ENCODE measurements at places on chromosomes 1 and 21.
A peak's percentile ranks its signal among the peaks of the same experiment; 100 is the strongest.

DNA sequence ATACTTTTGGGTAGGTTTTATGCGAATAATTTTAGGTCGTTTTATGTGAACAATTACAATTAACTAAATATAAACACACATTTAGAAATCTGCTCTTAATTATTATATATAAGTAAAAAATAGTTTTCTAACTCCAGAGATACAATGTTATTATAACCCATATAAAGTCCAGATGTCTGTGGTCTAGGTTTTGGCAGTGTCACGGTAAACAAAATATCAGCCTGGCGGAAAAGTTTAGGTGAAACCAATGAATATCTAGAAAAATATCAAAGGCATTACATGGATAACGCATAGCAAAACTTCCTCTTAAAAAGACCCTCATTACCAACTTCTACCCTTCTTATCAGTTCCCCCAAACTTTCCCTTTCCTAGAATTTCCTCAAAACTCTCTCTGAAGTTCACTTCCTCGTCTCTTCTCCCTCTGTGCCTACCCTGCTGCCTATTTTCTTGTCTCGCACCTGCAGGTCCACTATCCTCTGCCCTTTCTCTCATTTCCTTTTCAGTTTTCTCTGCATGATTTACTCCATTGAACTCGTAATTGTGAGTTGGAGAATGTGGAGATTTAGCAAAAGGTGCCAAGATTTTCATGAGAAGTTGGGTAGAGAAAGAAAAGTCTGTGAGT lies 21.8 kb downstream of the VTCN1 start:
- DNase-seq, result no peak

DNA sequence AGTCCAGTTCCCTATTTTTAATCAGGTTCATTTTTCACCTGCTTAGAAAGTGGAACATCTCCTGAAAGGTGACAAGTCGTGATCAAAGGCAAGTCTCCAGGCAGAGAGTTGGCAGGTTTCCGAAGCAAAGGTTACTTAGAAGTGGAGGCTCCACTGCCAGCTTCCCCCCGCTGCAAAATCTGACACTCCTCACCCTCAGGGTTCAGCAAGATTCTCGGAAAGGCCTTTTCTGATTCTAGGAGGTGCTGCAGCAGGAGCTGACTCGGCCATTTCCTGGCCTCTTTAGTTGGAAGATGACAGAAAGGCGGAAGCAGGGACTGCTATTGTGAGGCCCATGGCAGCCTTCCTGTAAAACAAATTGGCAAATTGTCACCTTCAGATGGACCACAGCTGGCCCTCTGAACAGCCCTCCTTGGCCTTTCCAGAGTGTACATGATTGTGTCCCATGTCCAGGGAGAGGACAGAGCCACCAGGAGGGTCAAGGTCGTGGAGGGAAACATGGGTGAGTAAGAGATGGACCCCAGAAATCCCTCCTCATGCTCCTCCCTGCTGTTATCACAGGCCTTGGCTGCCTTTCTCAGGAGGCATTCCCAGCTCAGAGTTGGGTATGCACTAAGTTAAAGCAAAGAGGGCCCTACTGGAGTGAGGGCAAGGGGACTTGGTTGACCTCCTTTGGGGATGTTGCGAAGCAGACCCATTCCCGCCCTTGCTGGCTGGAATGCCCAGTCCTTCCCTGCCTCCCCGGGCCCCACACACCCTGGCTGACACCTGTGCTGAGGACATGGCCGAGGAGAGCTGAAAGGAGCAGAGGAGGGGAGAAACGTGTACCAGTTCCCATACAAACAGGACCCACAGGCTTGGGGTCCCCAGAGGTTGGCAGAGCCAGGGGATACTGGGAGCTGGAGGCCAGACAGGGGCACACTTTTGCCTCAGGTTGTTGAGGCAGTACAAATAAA lies 115.5 kb upstream of the IRF2BP2 start:
- DNase-seq, result peak; percentile 54

- DNase-seq, result no peak
These were observed 107.5 kb upstream of the RUNX1 start for GRCh38 chr21:35156293-35157278.

GRCh38 chr1:199612976-199613774 lies 414.3 kb upstream of the NR5A2 start:
- DNase-seq, result peak; percentile 25

GRCh38 chr1:54299037-54299436 lies 99.1 kb downstream of the MRPL37 start:
- no peak for DNase-seq

- no peak for DNase-seq
These were observed 401.1 kb upstream of the CHRM3 start for GRCh38 chr1:238985312-238985711.

- DNase-seq, result no peak
These were observed 66.7 kb downstream of the XCL1 start for GRCh38 chr1:168643152-168643551.

DNA sequence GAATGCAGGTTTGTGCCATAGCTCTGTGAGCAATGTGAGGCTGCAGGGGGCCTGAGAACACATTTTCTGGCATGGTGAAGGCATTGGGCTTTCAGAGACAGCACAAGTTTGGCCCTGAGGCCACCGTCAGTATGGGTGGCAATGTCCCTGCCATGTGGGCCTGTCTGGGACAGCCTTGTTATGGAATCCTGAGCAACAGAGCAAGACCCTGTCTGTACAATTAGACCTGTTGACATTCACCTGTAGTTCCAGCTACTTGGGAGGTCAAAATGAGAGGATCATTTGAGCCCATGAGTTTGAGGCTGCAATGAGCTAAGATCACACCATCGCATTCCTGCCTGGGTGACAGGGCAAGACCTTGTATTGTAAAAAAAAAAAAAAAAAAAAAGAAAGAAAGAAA lies 35.6 kb downstream of the PRDM15 start:
- DNase-seq, result no peak

DNA sequence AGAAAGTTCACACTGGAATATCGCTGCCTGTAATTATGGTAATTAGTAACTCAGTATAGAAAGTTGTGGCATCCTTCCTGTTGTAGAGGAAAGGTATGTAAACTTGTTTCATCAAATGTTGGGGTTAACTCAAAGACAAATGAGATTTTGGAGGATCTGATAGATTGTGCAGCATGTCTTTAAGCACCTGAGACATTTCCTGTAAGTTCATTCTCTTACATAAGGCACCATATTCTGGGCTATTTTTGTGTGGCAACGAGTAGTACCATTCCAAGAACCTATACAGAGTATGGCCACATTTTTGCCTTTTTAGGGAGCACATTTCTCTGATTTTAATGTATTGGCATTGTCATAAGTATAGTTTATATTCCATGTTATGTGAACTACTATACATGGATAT lies 88.8 kb downstream of the CDC14A start:
- DNase-seq, result no peak

DNA sequence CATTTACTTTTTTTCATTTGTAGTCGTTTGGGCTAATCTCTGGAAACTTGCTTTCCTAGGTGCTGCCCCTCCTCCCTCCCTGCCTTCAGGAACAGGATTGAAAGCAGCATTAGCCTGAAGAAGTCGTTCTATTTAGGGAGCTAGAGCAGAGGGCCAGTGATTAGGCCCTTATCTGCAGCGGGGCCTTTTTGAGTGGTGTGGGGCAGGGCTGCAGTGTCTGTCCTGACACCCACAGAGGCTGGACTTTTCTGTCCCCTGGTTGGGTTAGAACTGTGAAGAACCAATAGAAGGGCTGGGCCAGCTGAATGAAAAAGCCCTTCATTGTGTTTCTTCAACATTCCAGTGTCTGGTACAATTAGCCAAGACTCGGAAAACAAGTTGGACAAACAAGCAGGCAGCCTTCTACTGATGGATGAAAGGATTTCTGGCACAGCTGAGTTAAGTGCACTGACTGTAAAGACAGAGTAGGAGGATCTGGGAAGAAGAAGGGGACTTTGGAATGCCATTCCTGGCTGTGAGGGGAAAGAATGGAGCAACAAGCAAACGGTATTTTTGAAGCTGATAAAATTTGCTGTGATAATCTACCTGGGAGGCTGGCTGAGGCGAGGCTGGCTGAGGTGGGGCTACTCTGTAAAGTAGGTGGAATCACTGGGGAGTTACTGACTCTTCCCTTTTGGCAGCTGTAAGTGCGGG lies 9.7 kb downstream of the MACF1 start:
- no peak for DNase-seq

DNA sequence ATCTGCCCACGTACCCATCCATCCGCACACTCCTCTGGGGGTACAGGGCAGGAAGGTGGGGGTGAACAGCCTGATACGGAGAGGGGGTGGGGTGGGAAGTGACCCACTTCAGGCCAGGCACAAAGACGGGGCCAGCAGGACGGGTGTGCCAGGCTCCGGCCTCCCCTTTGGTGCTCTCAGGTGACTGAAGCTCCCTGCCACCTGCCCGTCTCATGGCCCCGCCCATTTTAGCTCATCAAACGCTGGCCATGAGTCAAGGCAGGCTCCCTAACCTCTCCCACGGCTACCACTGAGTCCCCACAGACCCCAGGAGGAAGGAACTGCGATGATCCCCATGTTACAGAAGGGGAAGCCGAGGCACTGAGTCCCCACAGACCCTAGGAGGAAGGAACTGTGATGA lies 109.6 kb downstream of the CRYAA start:
- no peak for DNase-seq

GRCh38 chr1:101309334-101310311 lies 72.8 kb downstream of the S1PR1 start:
- peak; percentile 66 for DNase-seq

DNA sequence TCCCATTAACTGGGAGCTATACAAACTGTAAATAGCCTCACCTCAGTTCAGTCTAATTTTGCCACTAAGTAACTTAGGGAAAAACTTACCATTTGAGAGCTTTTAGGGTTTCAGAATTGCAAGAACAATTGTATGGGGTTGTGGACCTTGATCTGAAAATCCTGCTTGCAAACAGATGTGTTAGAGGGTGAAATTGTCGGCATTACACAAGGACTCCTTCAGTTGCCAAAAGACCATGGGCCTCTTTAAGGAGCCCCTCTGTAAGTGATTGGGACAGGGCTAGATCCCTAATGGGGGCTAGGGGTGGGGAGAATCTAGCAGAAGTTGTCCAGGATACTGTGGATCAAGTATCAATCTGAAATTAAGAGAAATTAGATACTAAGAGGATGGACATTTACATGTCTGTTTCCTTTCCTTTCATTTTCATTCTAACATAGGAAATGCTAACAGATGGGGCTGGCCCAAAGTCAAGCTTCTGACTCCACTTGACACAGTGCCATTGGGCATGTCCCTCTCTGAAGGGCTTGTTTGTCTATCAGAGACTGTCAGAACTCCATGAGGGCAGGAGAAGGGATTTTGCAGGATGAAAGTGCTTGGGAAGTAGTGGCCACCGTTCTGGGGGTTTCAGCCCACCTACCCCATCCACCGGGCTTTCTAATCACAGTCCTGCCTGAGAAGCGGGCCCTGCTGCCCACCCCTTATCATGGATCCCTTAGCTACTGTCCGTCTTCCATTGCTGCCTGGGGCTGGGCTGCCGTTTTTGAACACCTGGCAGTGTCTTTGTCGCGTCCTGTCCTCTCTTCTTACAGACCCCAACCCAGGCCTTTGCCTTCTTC lies 54.7 kb downstream of the STUM start:
- no peak for DNase-seq

GRCh38 chr1:44776730-44777068 lies 1.4 kb downstream of the RPS8 start:
- no peak for DNase-seq
